ENCODE measurements at places on chromosomes 12 and 14. TPM values are rescaled to one million over a fixed set of nuclear protein-coding genes. Genes with fewer than 3 reads are reported as not detected.

GRCh38 chr12:105888696-105889095 is 250.1 kb downstream of the NUAK1 start:
- DNase-seq: no peak

- DNase-seq: no peak
These were observed 34.9 kb upstream of the CTDSP2 start for GRCh38 chr12:57881475-57881874.

DNA sequence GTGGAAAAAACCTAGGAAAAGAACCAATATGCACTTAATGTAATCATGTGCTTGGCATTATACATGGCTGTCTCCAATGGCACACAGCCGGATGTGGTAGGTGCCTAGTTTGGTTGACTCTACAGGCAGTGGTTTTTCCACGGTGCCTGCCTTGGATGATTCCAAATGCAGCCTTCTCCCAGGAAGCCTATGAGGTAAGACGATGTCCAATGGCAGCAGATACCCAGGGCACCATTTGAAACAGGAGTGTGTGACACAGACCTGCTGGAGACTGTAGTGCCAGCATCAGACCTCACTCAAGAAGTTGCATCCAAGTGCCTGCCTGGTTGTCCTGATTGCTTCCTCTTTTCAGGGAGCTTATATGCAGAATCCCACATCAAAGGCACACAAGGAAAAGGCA is 88.0 kb upstream of the VASH1 start:
- no peak for DNase-seq

DNA sequence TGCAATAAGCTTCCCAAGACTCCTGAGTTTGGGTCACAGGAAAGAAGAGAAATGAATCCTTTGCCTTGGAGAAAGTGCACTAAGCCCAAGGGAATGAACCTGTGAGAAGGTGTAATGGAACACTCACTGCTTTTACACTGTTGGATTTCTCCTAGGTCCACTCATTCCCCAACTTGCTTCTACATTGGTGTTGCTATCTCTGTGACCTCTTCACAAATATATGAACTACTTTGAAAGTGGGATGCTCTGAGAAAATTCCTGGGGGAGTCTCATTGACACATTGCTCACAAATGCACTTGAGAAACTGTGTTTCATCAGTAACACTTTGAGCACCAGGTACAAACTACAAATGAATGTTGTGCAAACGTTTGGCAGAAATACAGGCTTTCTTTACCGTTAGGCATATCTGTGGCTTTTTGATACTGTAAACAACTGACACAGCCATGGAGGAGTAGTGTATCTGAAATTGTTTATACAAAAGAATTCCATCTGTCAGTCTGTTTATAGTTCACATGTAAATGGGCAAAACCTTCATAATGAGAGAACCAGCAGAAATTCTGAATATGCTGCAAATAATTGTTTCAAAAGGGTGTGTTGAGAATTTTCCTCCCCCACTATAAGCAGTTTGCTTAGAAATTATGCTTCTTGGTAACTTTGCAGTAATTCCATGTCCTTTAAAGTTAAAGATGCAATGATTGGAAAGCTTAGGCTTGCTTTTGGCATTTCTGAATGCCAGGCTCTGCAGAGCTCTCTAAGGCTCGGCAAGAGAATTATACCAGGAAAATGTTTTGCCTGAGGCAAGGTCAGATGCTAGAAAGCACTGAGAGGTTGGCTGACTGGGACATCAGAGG is 348.5 kb upstream of the DDHD1 start:
- peak; percentile 42 for DNase-seq

REM2 gene
- not detected for total RNA-seq

LTB4R2 gene
- total RNA-seq: 0.82 TPM

RERGL gene
- total RNA-seq: not detected

RD3L gene
- not detected for total RNA-seq

Data from MG63 (cell line).